Stimulated activated CD4-positive, alpha-beta T cell treated with anti-CD3 and anti-CD28 coated beads, Interleukin-12 subunit alpha, Interleukin-12 subunit beta, amount 100 ng/mL, for 4 hours (primary cell): ENCODE measurements at places on chromosomes 6 and 20.

- no peak for DNase-seq
These were observed 675.9 kb upstream of the CITED2 start for GRCh38 chr6:140050101-140050995.

- DNase-seq = no peak
These were observed 367.1 kb downstream of the PREX1 start for GRCh38 chr20:48460681-48461080.

GRCh38 chr20:50415516-50416268 is 94.5 kb upstream of the PTPN1 start:
- no peak for DNase-seq

GRCh38 chr6:150334790-150335783 is 33.7 kb upstream of the IYD start:
- DNase-seq = no peak

- DNase-seq = no peak
These were observed 25.8 kb downstream of the SEC23B start for GRCh38 chr20:18533491-18533890.

DNA sequence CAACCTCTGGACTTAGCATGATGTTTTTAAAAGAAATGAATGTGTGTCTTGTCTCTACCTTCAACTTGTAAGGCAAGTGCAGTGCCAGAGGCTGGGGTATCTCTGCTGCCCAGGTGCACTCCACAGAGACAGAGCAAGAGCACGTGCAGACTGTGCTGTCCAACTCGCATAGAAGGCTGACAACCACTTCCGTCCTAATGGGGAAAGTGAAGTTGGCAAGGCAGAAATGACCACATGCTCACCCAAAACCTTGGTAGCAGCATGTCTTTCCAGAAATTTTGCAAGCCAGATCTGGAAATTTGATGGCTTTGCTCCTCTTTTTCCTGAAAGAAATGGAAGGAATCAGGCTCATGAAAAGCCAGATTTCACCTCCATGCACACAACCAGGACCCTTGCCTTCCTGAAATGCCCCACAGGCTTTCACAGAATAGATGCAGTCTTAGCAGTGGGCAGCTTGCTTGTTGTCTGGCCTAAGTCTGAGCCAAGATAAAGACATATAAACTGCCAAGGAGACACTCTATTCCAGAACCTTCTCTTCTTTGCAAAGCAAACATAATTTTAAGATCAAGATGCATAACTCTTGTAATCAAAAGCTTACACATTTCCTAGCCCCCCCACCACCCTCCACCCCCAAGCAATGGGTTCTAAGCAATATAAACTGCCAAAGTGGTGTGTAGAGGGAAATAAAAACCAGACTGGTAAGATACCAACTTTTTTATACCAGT is 26.8 kb downstream of the SLC22A3 start:
- DNase-seq = no peak
